Glomerular endothelial cell (primary cell): ENCODE measurements at places on chromosomes 4 and X. TPM values are rescaled to one million over a fixed set of nuclear protein-coding genes. Genes with fewer than 3 reads are reported as not detected.

PABPC1L2B gene
- not detected in 2 replicates for total RNA-seq

SCML2 gene
- 0.58 and 1.5 TPM in 2 replicates for total RNA-seq

ARHGEF38 gene
- total RNA-seq, result not detected in 2 replicates

AREG gene
- total RNA-seq, result 5.6 and 7.7 TPM in 2 replicates

DUSP21 gene
- total RNA-seq, result not detected in 2 replicates

GSX2 gene
- not detected in 2 replicates for total RNA-seq

- DNase-seq, result no peak
Measured at GRCh38 chr4:21888195-21888976, 60.2 kb downstream of the KCNIP4 start.

DNA sequence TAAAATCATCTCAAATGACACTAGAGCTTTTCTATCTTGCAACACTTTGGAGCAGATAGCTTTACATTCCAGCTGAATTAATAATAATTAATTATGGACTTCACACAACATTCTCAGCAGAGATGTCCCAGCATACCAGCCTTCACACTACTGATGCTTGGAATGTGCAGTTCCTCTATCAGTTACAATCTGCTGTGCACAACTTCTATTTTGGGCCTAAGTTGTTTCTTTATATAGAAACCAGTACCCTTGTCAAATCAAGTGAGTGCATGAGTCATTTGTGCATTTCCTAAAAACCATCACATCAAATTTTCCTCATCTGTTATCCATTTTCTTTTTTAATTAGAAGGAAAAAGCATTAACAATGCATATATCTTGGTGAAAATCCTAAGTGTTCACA is 8.8 kb upstream of the RASL11B start:
- DNase-seq, result no peak

DNA sequence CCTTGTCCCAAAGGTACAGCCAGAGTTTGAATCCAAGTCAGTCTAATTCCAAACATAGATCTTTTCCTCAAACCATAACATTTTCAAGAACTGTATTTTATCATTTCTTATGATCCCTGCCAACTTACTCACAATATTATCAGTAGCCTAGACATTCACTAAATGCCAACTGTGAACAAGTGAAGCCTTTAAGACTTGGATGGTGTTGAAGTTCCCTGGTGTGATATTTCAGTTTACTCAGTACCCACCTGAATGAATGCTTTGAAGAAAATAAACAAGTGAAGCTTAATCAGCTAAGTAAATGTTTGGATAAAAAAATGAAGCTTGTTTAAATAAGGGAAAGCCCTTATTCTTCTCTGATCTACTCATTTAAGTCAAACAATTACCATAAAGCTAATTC is 1028.3 kb downstream of the DMD start:
- DNase-seq, result no peak

DNA sequence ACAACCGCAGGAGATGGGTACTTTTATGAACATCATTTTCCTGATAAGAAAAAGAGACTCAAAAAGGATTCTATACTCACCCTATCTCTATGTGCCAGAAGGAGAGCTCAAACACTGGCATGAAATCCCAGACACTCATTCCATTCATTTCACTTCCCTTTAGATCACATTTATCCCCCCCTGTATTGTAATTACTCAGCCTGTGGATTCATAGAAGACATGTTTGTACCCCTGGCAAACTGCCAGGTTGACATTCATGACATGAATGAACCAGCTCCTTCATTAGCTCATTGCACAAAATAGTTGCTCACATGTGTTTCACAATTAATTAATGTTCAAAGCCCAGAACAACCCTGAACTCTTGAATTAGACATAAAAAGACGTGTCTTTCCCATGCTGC is 4.9 kb downstream of the SMR3A start:
- DNase-seq, result no peak

GRCh38 chr4:26985873-26986272 is 125.2 kb downstream of the STIM2 start:
- DNase-seq, result no peak

DNA sequence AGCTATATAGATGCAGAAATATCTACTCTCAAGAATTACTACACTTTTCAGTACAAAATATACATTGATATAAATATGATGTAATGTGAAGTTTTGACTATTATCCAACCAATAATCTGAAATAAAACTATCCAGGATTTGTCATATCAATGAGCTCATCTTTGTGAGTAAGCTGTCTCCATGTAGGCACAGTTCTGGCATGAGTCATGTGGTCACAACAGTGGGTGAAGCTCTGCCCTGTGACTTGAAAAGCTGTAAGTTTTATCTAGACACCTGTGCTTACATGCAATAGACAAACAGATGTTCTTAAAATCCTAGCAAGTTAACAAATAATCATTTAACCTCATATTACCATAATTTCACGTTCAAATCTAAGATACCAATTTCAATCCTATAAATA is 192.7 kb downstream of the GABRG1 start:
- no peak for DNase-seq

- no peak for DNase-seq
Measured at GRCh38 chr4:33831442-33832066, 2412.8 kb downstream of the ARAP2 start.

DNA sequence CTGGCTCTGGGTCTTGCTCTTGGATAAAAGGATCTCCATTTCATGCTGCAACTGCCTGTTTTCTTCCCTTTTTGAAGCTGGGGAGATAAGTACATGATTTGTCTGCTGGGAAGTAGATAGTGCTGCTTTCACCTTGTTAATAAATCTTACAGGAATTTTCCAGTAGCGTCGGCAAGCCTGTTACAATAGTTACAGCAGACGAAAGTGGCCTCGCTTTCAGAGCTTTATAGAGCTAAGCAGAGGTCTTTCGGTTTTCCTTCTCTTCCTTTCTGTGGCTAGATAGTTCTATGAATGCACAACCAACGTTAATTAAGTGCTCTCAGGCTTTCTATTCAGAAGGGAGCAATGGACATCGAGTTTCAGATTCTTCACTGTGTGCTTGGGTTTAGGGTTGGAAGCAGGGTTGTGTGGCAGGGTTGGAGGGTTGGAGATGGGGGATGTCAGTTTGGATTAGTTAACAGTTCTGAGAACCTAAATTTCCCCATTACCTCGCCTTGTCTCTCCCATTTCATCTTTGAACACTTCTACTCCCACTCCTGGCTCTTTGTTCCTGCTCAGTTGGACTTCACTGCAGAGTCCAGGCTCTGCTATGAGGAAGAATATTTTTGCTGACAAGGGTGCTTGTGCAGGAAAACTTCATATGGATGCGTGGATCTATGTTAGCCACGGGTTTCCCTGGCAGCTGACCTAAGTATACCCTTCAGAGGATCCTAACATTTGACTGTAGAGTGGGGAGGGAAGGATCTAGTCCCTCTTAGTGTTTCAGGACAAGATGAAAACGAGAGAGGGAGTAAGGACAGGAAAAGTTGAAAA is 237.9 kb downstream of the ARHGAP10 start:
- DNase-seq, result no peak

GRCh38 chr4:7559741-7560395 is 125.1 kb upstream of the PSAPL1 start:
- no peak for DNase-seq
